ENCODE measurements at places on chromosomes 2 and 18. TPM values are rescaled to one million over a fixed set of nuclear protein-coding genes. Genes with fewer than 3 reads are reported as not detected.

DNA sequence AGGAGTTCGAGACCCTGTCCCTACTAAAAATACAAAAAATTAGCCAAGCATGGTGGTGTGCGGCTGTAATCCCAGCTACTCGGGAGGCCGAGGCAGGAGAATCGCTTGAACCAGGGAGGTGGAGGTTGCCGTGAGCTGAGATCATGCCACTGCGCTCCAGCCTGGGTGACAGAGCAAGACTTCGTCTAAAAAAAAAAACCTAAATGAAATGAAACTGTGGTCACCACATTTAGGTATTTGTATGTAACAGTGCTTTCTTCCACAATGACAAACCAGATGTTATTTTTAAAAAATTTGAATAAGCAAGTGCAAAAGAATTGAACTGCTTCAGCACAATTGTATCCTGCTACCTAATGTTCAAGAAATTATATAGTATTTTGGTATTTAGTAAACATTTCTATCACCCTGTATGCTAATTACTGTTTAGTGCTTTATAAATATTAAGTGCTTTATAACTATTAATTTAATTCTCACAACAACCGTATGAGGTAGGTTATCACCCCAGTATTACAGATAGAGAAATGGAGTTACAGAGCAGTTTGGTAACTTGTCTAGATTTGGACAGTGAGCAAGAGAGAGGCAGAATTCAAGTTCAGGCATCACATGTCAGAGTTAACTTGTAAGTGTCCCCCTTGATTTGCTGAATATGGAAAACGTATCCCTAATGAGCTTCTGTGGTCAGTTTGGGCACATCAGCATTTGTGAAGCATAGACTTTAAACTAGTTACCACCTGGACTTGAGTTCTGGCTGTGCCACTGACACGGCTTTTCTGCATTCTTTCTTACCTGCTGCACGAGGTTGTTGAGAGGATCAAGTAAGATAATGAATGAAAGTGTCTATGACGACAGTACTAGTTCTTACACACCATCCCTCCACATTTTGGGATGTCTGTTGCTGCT, 14.4 kb downstream of the PHLPP1 start:
- DNase-seq = no peak

- no peak for DNase-seq
Observed at GRCh38 chr2:104701411-104701911, 152.5 kb upstream of the POU3F3 start.

DNA sequence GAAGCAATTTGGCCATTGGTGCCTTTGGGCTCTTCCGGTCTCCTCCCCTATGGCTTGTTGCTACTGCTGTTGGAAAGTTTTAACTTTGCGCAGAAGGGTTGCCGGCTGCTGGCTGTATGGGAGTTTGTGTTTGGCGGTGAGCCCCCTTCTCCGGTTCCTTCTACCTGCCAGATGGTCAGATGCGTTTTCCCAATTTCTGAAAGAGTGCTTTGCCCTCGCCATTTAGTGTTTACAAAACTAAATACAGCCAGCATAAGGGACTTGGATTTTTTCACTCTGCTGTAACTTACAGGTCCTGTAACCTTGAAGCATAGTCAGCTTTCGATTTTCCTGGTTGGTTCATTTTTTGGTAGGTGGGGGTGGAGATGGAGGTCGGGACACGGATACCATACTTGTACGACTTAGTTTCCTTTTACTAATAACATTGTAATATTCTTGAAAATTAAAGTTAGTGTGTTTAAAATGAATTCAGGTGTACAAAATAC, 604 bp downstream of the COQ10B start:
- DNase-seq = no peak

DNA sequence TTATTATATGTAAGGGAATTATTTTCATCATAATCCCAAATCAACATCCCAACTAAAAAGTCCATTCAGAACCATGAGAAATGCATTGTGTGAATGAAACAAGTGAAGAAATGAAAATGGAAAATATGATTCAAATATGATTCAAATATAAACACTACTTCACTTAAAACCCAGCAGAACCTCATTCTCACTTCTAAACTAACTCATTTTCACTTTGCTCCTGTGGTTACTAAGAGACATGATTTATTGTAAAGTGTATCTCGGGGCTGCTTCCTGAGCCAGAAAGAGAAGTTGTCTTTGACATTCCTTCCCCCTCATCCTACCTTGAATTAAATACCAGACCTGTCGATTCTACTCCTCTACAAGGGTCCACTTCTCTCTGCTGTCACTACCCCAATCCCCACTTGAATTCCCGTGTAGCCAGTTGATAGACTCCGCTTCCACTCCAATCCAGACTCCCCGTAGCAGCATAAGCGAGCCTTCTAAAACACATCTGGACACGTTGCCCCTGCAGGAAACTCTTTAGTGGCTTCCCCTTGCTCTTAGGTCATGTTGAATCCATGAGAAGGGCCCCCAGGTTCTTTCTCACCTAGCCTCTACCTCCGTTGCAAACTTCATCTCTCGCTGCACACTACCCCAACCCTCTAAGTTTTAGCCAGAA, 697.0 kb upstream of the ID2 start:
- DNase-seq = no peak

GRCh38 chr18:49857708-49858107, 44.4 kb upstream of the ACAA2 start:
- DNase-seq = no peak

DNA sequence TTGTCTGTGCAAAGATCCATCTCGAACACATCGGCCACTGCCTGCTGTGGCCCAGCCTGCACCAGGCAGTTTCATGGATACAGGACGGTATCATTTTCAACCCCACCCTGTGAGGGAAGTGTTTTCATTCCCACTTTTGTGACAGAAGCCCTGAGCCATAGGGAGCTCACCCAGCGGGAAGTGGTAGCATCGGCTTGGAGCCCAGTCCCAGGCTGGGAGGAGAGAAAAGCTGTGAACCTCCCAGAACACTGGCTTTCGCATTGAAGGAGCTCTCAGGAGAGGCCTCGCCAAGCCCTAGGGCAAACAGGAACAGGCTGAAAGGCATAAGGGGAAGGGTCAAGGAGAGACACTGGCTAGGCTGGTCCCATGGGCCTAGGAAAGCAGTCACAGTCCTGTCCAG, 166.1 kb downstream of the TFCP2L1 start:
- DNase-seq = no peak

DNA sequence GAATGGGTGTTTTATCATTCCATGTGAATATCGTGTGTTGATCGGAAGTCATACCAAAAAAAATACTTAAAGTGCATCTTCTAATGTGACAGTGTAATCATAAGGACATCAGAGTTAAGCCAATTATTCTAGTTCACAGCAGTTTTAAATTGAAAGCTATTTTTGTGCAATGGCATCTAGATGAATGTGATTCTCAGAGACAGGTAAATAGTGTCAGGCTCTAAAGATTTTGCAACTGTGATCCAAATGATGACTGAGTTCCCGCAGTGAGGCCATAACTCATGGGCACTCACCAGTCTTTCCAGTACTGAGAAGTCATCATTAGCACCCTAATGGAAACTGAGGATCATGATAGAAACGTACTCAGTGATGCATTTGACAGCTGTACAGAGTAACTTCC, 542.6 kb downstream of the PARD3B start:
- no peak for DNase-seq

GRCh38 chr18:68482815-68483214, 232.1 kb downstream of the TMX3 start:
- no peak for DNase-seq

GRCh38 chr18:4455113-4455811, at the start of gene DLGAP1:
Gene DLGAP1 (minus strand): TSS chr18:4455307.
- no peak for DNase-seq

- DNase-seq = no peak
Observed at GRCh38 chr2:240579071-240579762, 7.3 kb upstream of the CAPN10 start.

- DNase-seq = no peak
Observed at GRCh38 chr2:199484927-199485326, 27.2 kb upstream of the SATB2 start.

DNA sequence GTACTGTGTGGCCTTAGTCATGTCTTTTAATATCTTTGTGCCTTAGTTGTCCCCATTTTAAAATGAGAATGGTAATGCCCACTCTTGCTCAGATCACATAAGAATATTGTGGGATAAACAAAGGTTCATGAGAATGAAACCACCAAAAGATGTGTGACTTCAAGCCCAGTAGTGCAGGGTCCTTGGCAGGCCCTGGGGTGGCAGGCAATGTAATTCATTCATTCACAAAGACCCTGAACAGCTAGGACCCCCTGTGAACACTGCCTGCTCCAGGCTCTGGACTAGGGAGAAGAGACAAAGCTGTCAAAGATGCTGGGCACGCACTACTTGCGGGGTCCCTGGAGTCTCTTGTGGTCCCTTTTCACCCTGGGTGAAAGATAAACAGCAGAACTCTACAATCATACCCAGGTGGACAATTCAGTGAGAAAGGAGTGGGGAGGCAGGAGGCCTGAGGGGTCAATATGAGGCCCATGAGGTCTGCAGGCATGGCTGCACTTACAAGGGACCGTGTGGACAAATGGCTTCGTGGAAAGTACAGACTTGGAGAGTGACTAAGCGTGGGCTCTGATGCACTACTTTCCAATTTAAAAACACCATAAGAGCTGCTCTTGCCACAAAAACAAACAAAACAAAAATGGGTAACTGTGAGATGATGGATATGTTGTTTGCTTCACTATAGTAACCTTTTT, 136.1 kb downstream of the SMAD7 start:
- DNase-seq = peak; percentile 40

DNA sequence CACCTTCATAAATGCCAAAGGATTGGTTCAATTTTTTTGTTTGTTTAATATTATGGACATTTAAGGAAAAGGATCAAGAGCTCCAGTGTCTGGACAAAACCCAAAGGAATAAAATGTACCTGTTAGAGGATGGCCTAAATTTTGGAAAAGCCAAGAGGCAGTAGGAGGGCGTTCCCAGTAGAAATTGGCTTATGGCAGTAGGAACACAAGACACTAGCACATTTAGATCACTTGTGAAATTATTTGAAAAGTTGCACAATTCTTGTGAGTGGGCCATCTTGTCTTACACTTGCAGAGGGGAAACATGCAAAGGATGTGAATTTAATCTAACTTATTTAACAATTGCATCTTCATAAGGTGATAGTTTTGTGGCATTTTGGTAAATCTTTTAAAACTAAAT, 3.2 kb downstream of the BZW1 start:
- no peak for DNase-seq

DNA sequence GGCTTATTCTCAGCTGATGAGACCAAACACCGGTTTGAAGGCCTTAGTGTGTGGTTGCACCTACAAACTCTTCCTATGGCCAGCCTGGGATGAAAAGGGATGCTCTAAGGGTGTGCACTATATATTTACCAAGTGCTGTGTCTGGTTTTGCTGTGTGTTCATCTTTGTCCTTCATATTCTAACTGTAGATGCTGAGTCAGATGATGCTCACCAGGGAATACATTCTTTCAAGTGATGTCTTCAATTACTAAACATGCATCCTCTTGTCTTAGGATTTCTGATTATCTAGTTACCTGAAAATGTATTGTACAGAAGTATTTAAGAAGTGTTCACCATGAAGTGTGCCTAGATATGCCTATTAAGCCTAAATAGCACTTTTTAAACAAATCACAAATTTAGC, 1111.6 kb upstream of the ZEB2 start:
- no peak for DNase-seq

DNA sequence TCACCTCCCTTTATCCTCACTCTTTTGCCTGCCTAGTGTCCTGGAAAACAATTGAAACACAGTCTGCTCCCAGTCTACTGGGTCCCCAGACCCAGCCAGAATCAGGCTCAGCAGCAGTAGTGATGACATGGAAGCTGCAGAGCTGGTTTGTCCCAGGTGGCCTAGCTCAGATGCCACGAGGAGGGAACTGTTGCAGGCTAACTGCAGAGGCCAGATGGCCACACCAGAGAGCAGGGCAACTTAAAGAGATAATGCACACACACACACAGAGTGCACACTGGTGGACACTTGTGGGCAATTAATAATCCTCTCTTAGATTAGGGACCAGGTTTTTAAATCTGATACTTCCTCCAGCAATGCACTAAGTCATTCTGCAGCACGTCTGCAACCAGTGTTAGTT, 42.4 kb downstream of the GYPC start:
- no peak for DNase-seq

- no peak for DNase-seq
Observed at GRCh38 chr2:178531168-178531567, 50.9 kb downstream of the PLEKHA3 start.

DNA sequence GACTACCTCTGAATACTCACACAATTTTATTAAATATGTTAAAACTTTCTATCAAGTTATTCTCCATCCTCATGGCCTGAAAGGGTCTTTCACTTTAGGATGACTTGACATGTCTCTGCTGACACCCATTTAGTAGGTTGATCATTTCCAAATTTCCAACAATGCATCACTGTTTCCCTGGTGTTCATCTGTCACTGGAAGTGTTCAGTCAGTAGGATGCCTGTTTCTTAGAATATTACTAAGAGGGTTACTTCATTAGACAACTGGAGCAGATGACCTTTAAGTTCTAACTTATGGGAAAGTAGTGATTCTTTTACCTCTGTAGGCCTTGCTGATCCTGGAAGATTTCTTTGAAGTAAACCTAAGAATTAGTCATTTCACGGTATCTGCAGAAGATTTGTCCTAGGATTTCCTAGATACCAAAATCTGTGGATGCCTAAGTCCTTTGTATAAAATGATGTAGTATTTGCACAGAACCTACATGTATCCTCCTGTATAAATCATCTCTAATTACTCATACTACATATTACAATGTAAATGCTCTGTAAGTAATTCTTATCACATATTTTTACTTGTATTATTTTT, 77.7 kb downstream of the MAP3K20 start:
- no peak for DNase-seq

GRCh38 chr2:126731353-126731752, 75.4 kb downstream of the GYPC start:
- DNase-seq = no peak

DNA sequence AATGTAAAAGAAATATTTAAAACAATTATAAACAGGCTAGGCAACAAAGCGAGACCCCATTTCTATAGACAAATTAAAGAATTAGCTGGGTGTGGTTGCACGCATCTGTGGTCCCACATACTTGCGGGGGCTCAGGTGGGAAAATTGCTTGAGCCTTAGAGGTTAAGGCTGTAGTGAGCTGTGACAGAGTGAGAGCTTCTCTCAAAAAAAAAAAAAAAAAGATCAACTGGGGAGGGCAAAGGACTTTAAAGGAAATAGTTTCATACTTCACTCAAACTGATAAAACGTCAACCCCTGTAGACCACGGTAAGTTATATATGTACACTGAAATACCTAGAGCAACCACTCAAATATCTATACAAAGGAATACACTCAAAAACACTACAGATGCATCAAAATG, 37.5 kb downstream of the MGAT4A start:
- no peak for DNase-seq

- DNase-seq = no peak
Observed at GRCh38 chr2:46925474-46926351, 10.1 kb upstream of the MCFD2 start.

The CCDC150 gene
- total RNA-seq = 2.7 TPM

The CTAGE1 gene
- not detected for total RNA-seq

The MAP4K4 gene
- total RNA-seq = 56.6 TPM

The FOXD4L1 gene
- total RNA-seq = not detected

The TMEM198 gene
- total RNA-seq = 1.4 TPM

The SPC25 gene
- 1.2 TPM for total RNA-seq
